ENCODE measurements at places on chromosomes 16 and 17.

GRCh38 chr16:13999071-13999894, 71.8 kb upstream of the MRTFB start:
- no peak for DNase-seq

GRCh38 chr17:14302091-14302430, 1.2 kb downstream of the HS3ST3B1 start:
- DNase-seq: peak; percentile 45

DNA sequence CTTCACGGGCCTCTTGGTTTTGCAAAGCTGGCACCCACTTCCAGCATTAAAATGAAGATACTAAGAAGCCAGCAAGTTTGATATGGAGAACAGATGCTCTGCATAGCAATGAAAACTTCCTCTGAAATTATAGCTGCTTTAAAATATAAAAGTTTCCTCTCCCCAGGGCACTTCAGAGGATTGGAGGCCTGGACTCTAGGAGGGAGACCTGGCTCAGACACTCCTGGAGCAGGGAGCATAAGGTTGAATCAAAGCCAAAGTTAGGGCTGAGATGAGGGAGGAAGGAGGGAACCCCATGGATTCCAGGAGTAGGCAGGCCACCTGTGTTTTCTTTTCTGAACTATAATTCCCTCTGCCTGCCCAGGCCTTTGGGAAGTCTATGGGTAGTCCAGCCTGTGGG, 176.0 kb upstream of the RPL38 start:
- no peak for DNase-seq

DNA sequence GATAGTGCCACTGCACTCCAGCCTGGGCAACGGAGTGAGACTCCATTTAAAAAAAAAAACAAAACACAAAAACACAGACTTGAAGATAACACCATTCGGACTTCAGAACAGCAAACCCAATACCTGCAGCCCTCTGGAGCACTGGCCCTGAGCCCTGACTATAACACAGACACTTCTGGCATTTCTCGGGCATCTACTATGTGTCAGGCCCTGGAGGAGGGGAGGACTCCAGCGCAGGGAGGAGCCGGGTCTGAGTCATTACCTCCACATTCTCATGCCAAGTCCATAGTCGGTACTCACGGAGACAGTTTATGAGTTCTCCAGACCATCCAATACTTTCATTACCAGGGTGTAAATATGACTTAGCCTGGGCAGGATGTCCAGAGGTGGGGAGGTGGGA, 48.8 kb downstream of the PITPNM3 start:
- DNase-seq: no peak

GRCh38 chr17:4580291-4580690, 4.0 kb upstream of the SMTNL2 start:
- DNase-seq: no peak

- no peak for DNase-seq
These were observed 40.4 kb downstream of the ZNF778 start for GRCh38 chr16:89257757-89258465.

DNA sequence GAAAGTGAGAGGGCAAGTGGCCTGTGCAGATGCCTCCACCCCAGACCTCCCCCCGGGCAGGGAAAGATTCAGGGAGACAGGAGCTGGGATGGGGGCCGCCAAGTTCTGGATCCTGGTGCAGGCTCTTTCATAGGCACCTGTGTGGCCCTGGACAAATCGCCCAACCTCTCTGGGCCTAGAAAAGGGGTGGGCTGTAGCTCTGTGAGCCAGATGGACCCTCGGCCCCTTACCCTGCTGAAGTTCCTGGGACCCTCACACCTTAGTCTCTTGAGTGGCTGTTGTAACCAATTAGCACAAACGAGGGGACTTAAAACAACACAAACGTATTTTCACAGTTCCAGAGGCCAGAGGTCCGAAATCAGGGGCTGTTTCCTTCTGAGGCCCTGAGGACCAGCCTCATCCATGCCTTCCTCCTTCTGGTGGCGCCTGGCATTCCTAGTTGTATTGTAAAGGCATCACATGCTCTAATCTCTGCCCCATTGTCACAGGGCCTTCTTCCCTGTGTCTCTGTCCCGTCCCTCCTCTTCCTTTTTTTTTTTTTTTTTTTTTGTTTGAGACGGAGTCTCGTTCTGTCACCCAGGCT, 352.6 kb downstream of the SEC14L1 start:
- no peak for DNase-seq

DNA sequence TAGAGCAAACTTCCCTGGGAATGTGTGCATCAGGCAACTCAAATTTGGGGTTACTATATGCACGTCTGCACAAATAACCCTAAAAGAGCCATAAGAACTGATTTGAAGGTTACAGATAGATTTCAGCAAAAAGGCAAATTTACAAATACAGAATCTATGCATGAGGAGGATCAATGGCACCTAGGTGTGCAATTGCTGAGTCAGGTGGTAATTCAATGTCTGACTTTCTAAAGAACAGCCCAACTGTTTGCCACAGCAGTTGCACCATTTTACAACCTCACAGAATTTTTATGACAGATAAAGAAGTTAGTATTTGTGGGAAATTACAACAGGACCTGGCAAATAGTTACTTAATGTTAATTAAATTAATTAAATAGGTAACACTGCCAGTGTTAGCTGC, 405.5 kb downstream of the TMEM114 start:
- DNase-seq: no peak
